ENCODE measurements at places on chromosomes 12 and 14.

- DNase-seq: no peak
These were observed 302 bp downstream of the CCDC38 start for GRCh38 chr12:95942101-95942523.

- DNase-seq: no peak
These were observed 171.6 kb downstream of the DPY19L2 start for GRCh38 chr12:63496654-63497053.

- DNase-seq: no peak
These were observed 161.8 kb downstream of the KIF26A start for GRCh38 chr14:104299993-104300761.

GRCh38 chr14:88840926-88841325 lies 16.5 kb downstream of the TTC8 start:
- DNase-seq: no peak

DNA sequence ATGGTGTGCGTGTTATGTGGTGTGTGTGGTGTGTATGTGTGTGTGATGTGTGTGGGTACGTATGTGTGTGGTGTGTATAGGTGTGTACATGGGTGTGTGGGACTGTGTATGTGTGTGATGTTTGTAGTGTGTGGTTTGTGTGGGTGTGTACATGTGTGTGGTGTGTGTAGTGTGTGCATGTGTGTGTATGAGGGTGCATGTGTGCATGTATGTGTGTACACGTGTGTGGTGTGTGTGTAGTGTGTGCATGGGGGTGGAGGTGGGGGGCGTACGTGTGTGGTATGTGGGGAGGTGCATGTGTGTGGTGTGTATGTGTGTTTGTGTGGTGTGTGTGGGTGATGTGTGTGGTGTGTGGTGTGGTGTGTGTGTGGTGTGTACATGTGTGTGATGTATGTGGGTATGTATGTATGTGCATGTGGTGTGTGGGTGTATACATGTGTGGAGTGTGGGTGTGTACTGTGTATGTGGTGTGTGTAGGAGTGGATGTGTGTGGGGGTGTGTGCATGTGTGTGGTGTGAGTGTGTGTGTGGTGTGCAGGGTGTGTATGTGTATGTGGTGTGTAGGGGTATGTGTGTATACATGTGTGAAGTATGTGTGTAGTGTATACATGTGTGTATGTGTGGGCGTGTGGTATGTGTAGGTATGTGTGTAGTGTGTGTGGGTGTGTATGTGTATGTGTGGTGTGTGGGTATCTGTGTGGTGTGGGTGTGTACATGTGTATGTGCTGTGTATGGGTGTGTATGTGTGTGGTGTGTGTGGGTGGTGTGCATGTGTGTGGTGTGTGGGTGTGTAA lies 119.8 kb upstream of the GSC start:
- no peak for DNase-seq

DNA sequence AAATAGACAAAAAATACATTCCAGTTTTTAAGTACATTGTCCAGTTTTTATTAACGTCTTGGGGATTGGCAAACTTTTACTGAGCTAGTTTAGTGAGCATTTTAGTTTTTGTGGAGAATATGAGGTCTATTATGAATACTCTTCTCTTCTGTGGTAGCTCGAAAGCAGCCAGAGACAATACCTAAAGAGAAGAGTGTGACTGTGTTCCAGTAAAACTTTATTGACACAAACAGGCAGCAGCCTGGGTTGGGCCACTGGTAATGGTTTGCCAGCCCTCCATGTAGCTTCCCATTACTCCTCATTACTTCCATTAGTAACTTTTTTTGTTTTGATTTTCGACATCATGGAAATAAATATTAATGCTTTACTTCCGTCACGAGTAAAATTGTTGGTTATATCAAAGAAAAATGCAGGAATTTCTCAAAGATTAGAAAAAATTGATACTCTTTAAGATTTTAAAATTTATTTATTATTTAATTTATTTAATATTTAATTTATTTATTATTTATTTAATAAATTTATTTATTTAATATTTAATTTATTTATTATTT lies 19.6 kb downstream of the RMST start:
- no peak for DNase-seq

DNA sequence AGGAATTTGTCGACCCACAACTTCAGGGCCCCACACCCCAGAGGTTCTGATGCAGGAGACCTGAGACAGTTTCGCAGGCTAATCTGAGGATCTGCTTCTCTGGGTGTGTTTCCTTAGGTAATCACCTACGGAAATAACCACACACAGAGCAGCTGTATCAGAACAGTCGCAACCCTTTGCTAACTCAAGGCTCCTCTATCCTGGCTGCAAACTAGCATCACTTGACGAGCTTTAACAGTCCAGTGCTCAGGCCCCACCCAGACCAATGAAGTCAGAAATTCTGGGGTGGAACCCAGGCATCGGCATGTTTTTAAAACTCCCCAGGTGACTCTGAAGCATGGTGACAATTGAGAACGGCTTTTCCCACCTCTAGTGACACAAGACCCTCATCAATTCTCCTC lies 20.7 kb downstream of the SLC7A7 start:
- DNase-seq: no peak

DNA sequence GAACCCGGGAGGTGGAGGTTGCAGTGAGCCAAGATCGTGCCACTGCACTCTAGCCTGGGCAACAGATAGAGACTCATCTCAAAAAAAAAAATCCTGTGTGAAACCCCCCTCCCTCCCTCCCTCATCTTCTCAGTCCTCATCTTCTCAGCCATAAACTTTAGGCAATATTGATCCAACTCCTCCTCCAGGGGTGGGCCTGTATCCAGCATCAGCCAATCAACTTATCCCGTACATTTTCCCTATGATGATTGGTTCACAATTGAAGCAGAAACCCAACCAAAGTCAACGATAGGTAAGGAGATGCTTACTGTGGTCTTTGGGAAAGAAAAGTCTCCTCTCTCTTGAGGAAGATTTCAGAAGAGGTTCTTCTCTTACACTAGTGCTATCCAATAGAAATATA lies 33.5 kb upstream of the CIT start:
- DNase-seq: no peak

- DNase-seq: peak; percentile 88
These were observed 181.9 kb downstream of the PRKCH start for GRCh38 chr14:61503167-61503801.

DNA sequence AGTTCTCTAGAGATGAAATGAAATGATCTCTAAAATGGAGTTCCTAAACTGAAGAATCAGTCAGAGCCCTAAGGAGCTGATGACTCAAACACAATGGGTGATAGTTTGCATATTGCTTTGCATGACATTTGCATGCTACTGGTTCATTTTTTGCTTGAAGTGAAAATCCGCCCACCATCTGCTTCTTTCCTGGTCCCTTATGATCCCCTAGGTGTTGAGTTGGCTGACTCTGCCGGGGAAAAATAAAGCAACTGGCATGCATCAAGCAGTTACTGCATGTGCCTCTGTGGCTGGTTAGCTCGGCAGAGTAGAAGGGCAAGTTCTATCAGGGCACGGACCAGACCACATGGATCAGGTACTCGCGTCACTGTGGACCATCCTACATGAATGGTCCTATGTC lies 151.1 kb downstream of the PPM1H start:
- no peak for DNase-seq

Data from activated CD4-positive, alpha-beta T cell treated with anti-CD3 and anti-CD28 coated beads, Interleukin-2, Interleukin-4, amounts not matched to agents 100 ng/mL and 50 ng/mL, durations not matched to agents 16 hours and 8 hours (primary cell).